ENCODE measurements at places on chromosomes 1 and 21.

- no peak overlapping the region for H3K4me3 ChIP-seq
- H3K27me3 ChIP-seq: no peaks in the 10 kb centered on the region
- H3K27ac ChIP-seq: no peak overlapping the region
- no peaks in the 10 kb centered on the region for H3K4me1 ChIP-seq
- DNase-seq: no peak
- H3K36me3 ChIP-seq: no peaks in the 10 kb centered on the region
Observed at GRCh38 chr1:75233302-75233929, 99.2 kb downstream of the LHX8 start.

DNA sequence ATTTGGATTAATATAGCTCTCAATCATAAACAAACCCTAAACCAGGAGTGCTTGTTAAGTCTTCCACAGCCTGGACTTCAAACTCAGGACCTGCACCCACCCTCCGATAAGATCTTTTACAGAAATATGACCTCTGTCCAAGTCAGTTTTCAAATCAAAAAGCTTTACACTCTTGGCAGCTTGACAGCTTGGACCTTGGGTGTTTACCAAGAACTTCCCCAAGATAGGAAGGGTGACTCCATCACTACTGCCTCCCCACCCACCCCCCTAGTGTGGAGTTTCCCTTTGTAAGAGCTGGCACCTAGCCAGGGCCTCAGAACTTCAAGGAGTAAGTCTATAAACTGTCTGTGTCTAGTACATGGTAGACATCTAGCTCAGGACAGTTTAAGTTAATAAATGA lies 9.6 kb downstream of the BCAR3 start:
- peaks cover 46% of the 10 kb centered on the region for H3K4me1 ChIP-seq
- H3K36me3 ChIP-seq: peaks cover 84% of the 10 kb centered on the region
- no peaks in the 10 kb centered on the region for H3K27me3 ChIP-seq

DNA sequence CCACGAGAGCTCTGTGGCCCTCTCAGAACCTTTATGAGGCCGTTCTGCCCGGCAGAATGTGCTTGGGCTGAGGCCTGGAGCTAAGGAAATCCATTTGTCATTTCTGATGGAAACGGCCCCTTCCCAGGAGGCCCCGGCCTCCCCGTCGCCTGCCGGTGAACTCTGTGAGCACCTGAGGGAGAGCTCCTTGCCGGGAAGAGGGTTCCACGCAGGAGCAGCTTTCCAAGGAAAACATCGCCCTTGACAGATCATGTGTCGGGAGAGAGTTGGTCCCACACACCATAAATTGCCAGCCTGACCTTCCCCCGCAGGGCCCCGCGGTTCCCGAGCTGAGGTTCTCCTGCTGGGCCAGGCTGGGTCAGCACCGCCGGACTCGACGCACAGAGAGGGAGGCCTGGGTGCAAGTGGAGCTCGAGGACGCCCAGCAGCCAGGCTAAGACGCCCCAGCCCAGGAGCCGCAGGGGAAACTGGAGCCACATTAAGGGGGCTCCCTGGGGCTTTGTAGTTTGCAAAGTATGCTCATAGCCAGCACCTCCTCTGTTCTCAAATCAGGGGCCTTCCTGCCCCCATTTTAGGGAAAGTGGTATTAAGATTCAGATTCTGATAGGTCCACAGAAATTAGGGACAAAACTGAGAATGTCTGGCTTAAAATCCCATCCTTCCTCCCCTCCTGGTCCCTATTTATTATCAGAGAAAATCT lies 239.5 kb downstream of the FOXD2 start:
- H3K4me1 ChIP-seq: no peaks in the 10 kb centered on the region
- no peak overlapping the region for H3K27ac ChIP-seq
- H3K4me3 ChIP-seq: no peak overlapping the region
- DNase-seq: peak; percentile 44

GRCh38 chr1:172405912-172406311 lies 14.6 kb upstream of the C1orf105 start:
- no peaks in the 10 kb centered on the region for H3K27me3 ChIP-seq
- H3K27ac ChIP-seq: no peak overlapping the region
- no peak for DNase-seq
- H3K36me3 ChIP-seq: no peaks in the 10 kb centered on the region
- H3K4me1 ChIP-seq: no peaks in the 10 kb centered on the region

Data from endodermal cell (in vitro differentiated cells).